ENCODE measurements at places on chromosomes 1 and 21.

- DNase-seq: no peak
Observed at GRCh38 chr1:71828431-71829012, 453.8 kb downstream of the NEGR1 start.

- peak; percentile 89 for DNase-seq
Observed at GRCh38 chr1:156086256-156086662, 4.0 kb upstream of the MEX3A start.

GRCh38 chr21:42763581-42764442 lies 110.4 kb downstream of the PDE9A start:
- DNase-seq: no peak

- peak; percentile 93 for DNase-seq
Observed at GRCh38 chr1:94067196-94067595, 53.8 kb downstream of the ABCA4 start.

- DNase-seq: peak; percentile 22
Observed at GRCh38 chr1:12546771-12547585, 71.0 kb downstream of the DHRS3 start.

GRCh38 chr1:204199579-204199978 lies 3.3 kb upstream of the KISS1 start:
- no peak for DNase-seq

DNA sequence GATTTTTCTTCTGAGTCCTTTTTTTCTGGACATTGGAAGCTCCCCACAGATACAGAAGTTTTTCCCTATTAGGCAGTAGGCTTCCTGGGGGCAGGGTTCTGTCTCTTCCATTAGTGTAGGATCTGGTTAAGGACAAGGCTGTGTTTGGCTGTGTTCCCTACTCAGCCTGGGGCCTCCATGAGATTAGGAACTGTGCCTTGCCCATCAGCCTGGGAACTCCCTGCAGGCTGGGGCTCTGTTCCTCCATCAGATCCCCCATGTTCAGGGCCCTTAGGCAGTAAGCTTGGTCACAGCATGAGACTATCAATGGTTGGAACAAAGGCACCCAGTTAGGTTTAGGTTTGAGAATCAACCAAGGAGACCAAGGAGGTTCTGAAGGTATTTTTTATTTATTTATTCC lies 22.7 kb downstream of the NAV1 start:
- peak; percentile 27 for DNase-seq

DNA sequence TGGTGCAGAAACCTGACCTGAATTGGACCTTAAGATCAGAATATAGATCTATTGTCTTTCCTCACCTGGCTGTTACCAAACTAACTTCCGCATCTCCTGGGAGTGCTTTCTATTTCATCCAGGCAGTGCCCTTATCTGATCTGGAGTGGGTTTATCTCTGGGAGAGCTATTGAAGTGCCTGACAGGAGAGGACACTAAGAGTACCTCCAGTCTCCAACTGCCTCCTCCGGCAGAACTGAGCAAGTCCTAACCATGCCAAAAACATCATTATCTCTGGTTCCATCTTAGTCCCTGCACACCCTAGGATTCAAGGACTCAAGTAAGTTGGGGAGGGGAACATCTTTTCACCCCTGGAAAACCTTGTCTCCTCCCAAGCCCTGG lies 12.4 kb upstream of the KCNJ15 start:
- no peak for DNase-seq

DNA sequence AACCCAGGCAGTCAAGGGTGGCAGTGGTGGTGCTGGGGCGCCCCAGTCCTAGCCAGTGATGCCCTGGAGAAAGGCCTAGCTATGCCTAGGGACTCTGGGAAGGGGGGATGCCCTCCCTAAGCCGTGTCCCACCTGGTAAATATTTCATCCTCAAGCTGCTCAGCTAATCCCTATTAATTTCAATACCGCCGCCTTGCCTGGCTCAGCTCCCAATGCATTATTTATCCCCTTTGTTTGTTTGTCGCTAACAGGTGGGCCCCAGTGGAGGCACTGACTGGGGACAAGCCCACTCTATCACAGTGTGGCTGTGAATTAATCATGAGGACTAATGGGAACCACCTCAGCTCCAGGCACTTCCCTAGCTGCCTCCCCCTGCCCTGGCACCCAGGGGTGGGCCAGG lies 22.5 kb downstream of the DMAP1 start:
- DNase-seq: no peak

GRCh38 chr1:41652384-41653265 lies 168.1 kb upstream of the EDN2 start:
- no peak for DNase-seq

- DNase-seq: peak; percentile 56
Observed at GRCh38 chr1:183002797-183003196, 20.4 kb upstream of the LAMC1 start.

- DNase-seq: peak; percentile 66
Observed at GRCh38 chr1:108512239-108513043, 47.5 kb upstream of the EEIG2 start.

GRCh38 chr1:89896105-89896942 lies 75.5 kb downstream of the LRRC8D start:
- DNase-seq: no peak

GRCh38 chr21:35352066-35352770 lies 303.1 kb upstream of the RUNX1 start:
- peak; percentile 87 for DNase-seq

- no peak for DNase-seq
Observed at GRCh38 chr1:71019233-71019969, 28.2 kb downstream of the PTGER3 start.

- DNase-seq: no peak
Observed at GRCh38 chr1:178399177-178399728, 97.5 kb downstream of the CLEC20A start.

GRCh38 chr1:183281553-183282091 lies 95.6 kb downstream of the LAMC2 start:
- DNase-seq: peak; percentile 97

GRCh38 chr1:65360648-65361047 lies 51.3 kb downstream of the DNAJC6 start:
- DNase-seq: no peak

- no peak for DNase-seq
Observed at GRCh38 chr1:156489166-156489934, 11.2 kb downstream of the MEF2D start.

DNA sequence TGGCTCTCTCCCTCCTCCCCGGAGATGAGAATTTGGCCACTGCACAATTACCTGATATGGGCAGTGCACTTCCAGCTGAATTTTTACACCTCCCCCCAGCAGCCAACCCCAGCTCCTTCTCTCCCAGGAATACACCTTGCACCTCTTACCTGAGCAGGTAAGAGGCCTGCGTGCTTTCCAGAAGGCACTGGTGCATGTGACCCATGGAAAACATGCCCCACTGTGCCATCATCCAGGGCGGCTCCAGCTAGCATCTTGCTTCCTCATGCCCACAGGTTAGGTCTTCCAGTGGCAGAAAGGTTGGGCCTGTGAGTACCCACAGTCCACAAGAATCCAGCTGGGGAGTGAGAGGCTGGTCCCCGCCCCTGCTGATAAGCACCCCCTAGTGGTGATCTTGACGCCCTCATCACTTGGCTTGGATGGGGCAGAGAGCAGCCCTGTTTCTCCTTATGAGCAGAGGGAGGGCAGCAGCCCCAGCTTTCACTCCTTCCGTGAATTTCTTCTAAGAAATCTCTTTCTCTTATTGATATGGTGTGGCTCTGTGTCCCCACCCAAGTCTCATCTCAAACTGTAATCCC lies 57.8 kb downstream of the EDARADD start:
- DNase-seq: no peak
